ENCODE measurements at places on chromosomes 12 and 14.

DNA sequence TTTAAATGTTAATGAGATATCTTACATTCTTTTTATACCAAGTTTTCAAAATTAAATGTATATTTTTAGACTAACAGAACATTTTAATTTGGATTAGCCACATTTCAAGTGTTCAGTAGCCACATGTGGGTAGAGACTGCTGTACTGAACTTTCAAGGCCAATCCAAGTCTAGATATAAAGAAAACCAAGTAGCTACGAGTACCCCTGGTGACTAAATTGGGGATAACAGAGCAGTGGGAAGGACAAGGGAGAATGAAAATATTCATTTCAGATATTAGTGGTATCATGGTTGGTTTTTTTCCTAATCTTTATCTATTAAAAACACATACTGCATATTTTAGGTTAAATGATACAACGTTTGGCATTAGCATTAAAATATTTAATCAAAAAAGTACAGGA lies 69.4 kb upstream of the RHOJ start:
- no peak for DNase-seq

DNA sequence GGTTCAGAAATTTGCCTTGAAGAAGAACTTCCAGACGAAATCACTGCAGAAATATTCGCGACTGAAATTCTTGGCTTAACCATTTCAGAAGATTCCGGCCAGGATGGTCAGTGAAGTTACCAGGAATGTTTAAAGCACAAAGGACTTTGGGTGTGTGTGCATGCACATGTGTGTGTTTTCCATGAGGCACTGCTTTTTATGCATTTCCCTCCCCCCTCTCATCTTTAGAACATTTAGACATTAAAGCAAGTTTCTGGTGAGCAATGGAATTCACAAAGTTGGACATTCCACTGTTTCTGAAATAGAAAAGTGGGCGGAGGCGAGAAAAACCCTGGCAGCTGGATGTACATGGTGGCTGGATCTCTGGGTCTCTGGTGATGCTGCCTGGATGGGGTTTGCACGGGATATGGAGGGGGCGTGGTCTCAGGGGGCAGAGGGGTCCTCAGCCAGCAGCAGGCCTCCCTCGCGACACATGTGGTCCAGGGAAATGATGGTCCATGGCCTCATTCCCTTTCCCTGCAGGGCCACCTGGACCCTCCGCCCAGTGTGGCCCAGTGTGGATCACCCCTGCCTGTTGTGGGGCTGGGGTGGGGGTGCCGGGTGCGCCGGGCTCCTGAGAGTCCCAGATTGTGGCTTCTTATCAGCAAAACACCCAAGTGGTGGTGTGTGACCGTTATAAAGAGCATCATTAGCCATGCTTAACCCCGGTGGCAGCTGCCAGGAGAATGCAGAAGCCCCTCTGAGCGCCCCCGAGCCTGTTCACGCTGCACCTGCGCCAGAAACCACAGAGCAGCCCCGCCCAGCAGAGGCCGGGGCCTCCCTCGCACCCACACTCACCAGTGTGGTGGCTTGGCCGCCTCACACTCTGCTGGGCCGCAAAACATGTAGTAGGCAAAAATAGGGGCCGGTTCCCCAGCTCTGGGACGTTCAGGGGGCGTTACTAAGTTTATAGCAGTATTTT lies 17.8 kb upstream of the BCL7A start:
- DNase-seq, result no peak

GRCh38 chr14:61160798-61161197 lies 120.3 kb downstream of the TMEM30B start:
- no peak for DNase-seq

DNA sequence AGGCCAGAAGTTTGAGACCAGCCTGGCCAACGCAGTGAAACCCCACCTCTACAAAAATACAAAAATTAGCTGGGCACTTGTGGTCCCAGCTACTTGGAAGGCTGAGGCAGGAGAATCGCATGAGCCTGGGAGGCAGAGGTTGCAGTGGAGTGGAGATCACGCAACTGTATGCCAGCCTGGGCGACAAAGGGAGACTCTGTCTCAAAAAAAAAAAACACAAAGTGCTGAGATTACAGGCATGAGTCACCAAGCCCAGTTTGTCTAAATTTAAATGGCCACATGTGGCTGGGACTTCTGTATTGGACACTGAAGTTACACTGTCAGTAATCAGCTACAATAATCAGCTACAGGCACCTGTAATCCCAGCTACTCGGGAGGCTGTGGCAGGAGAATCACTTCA lies 100.9 kb upstream of the AEBP2 start:
- no peak for DNase-seq

DNA sequence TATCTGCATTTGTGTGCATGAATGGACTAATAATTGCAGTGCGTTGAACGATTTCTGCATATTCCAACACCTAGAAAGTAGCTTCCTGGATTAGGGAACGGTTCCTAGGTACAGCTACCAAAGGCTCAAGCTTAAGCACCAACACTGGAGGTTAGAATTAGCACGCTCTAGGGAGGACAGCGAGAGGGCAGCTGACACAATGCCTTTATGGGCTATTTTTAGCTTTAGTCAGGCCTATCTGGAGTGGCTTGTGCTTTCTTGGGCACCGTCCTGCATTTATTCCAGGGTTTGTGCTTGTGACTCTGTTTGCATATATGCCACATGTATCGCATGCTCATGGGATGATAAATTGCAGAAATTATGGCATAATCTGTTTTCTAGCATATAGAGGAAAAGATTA lies 13.7 kb downstream of the ETV6 start:
- DNase-seq, result no peak

- DNase-seq, result no peak
These were observed 48.5 kb upstream of the TSPAN11 start for GRCh38 chr12:30878024-30878423.

DNA sequence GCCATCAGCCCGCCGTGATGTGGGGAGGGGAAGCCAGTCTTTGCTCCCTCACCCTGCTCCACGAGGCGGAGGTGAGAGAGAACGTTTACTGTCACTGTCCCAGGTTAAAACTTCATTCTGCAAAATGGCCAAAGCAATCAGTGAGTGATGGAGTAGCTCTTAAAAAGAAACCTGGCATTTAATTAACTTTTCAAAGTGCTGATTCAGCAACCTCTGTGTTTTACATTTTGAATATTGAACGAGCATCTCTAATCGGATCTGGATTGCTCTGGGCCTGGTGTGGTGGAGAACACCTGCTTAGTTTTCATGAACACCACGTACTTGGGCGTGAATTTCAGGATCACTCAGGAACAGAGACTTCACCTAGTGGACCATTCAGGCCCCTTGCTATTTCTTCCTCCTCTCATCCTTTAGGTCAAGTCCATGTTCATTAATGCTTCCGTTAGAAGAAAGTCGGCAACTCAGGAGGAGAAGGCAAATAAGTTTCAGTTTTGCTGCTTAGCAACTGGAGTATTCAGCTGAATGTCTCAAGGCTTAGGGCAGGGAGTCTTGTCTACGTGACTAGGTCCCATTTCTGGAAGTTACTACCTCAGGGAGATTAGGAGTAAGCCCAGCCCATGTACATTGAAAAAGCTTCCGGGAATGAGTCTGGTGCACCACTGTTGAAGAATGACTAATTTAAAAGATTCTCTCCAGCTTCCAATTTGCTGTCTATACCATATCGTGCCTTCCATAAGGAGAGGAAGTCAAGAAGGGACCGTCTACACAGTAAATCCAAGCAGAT lies 68.2 kb downstream of the IFT43 start:
- DNase-seq, result no peak

GRCh38 chr12:124125203-124125871 lies 152.3 kb downstream of the ZNF664 start:
- no peak for DNase-seq

- DNase-seq, result no peak
These were observed 6.7 kb upstream of the C12orf50 start for GRCh38 chr12:88035907-88036289.

GRCh38 chr14:85040046-85040685 lies 489.8 kb upstream of the FLRT2 start:
- no peak for DNase-seq

- no peak for DNase-seq
These were observed 68.0 kb downstream of the PTPRR start for GRCh38 chr12:70852416-70853150.

DNA sequence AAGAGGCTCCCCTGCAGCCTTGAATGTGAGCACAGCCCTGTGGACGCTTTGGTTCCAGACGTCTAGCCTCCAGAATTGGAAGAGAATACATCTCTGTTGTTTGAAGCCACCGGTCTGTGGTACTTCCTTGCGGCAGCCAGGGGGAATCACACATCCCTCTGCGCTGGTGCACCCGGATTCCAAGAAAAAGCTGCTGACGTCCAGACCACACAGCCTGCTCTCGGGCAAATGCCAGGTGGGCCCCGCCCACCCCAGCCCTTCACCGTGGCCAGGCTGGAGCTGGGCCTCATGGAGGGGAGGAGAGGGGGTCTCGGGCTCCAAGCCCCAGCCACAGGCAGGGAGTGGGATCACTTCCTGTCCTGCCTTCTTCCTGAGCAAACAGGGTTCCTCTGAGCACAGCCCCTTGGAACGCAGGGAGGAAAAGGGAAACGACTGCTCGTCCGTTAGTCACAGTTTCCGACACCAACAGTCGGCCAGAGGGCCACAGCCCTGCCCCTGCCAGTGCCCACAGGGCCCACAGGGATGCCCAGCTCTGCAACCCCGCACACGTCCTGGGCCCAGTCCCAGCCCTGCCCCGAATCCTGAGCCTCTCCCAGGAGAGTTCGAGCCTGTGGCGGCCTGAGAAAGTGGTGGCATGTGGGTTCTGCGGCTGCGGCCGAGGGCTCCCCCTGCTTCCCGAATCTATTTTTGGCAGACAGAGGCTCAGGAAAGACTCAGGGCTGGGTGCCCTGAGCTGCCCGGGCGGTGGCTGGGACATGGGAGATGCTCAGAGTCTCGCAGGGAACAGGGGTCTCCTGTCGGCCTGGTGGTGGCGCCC lies 85.3 kb downstream of the RFLNA start:
- no peak for DNase-seq

GRCh38 chr14:31371646-31372045 lies 48.7 kb downstream of the HEATR5A start:
- DNase-seq, result no peak

DNA sequence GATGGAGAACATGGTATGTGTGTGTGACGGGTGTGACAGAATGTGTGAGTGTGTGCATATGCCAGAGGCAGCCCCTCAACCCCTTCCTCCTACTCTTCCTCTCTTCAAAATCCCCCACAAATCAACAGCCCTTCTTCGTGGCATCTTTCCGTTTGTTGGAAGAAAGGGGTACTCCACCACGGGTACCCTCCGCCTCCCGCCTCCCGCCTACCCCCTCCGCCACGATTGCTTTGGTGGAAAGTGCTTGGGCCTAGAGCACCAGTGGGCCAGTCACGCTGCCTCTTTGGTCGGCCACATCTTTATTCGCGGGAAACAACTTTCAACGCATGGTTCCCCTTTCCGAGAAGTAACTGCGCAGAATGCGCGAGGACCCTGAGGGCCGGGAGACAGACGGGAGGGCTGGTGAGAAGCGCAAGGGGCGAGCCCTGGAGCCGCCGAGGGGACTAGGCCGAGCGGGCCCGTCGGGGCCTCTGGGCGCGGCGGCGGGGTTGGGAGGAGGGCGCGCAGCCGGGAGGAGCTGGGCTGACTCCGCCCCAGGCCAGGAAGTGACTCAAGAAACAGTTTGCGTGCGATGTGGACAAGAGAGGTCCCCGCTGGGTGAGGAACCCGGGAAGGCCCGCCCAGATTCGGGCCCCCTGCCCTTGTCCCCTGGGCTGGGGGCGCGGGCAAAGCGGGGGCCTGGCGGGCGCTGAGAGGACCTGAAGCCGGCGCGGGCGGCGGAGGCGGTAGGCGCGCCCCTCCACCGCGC lies at the start of the genes CBLN3 and KHNYN:
TSS of gene CBLN3 (minus strand) at position 274 of the 748 bp plus-strand sequence. CDS start 614 bp downstream, outside the sequence.
TSS of gene KHNYN (plus strand) at position 560 of the 748 bp plus-strand sequence. CDS start 777 bp downstream, outside the sequence.
- no peak for DNase-seq

DNA sequence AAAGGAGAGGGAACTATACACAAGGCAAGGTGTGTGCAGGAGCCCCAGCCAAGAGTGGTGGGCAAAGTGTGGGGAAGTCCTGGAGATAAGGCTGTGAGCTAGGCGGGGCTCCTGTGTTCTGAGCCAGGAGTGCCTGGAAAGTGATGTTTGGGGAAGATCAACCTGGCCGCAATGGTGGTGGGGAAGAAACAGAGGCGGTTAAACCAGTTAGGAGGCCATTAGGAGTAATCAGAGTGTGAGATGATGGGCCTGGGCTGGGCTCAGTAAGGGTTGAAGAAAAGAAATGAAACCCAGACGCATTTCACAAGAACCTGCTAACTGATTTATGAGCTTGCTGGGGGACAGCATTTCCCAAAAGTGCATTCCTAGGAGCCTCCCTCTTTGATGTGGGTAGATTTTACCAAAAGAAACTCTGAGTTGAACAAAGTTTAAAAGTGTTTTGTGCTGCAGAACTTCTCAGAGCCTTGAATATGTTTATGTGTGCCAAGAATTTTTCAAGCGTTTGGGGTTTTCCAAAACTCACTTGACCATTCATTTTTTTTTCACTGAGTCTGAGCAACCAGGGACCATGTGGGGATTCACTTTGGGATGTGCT lies 34.2 kb upstream of the LRP1-AS start:
- DNase-seq, result no peak

DNA sequence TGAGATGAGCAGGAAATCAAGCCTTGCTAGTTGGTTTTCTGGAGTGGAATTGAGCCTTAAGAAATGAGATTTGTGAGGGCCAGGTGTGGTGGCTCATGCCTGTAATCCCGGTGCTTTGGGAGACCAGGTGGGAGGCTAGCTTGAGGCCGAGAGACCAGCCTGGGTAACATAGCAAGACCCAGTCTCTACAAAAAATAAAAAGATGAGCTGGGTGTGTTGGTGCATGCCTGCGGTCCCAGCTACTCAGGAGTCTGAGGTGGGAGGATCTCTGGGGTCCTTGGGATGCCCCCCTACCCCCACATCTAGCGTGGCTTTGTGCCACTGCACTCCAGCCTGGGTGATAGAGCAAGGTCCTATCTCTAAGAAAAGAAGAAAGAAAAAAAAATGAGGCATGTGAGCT lies 104.2 kb upstream of the RTL1 start:
- DNase-seq, result no peak

DNA sequence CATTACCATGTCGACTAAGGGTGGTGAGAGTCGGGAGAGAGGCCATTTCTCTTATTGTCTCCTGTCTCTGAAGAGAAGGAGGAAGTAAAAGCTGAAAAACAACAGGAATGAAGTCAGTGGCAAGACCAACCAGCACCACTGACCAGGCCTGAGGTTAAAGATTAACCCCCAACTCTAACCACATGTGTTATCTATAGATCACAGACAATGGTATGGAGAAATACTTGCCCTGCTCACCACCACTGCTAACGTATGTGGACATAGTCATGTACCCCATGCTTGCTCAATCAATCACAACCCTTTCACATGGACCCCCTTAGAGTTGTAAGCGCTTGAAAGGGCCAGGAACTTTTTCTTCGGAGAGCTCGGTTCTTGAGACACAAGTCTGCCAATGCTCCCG lies 690.9 kb upstream of the LMO3 start:
- no peak for DNase-seq

- DNase-seq, result no peak
These were observed 2.5 kb downstream of the USP44 start for GRCh38 chr12:95548539-95549391.

- DNase-seq, result no peak
These were observed 178.8 kb upstream of the FRMD6 start for GRCh38 chr14:51472881-51473280.

- DNase-seq, result no peak
These were observed 85.3 kb downstream of the SCARB1 start for GRCh38 chr12:124778411-124778810.

GRCh38 chr12:123150744-123151456 lies at the start of gene PITPNM2:
TSS of gene PITPNM2 (minus strand) at chr12:123151090. CDS start at chr12:123034590, 116,500 bp downstream.
- no peak for DNase-seq
